ENCODE measurements at places on chromosomes 7 and 10.

- no peak for DNase-seq
Measured at GRCh38 chr7:147151661-147152060, 1035.1 kb downstream of the CNTNAP2 start.

- DNase-seq, result no peak
Measured at GRCh38 chr7:47730142-47730541, 148.2 kb upstream of the TNS3 start.

- DNase-seq, result no peak
Measured at GRCh38 chr7:4051696-4052095, 630.4 kb upstream of the FOXK1 start.

- no peak for DNase-seq
Measured at GRCh38 chr7:142886866-142887265, 1.3 kb upstream of the TRPV6 start.

GRCh38 chr7:143323653-143324052, 7.7 kb downstream of the CLCN1 start:
- no peak for DNase-seq
